Daoy (cell line): ENCODE measurements at places on chromosomes 7 and 10. TPM values are rescaled to one million over a fixed set of nuclear protein-coding genes. Genes with fewer than 3 reads are reported as not detected.
A peak's percentile ranks its signal among the peaks of the same experiment; 100 is the strongest.

- DNase-seq, result no peak
Measured at GRCh38 chr7:40701836-40702551, 567.2 kb downstream of the SUGCT start.

DNA sequence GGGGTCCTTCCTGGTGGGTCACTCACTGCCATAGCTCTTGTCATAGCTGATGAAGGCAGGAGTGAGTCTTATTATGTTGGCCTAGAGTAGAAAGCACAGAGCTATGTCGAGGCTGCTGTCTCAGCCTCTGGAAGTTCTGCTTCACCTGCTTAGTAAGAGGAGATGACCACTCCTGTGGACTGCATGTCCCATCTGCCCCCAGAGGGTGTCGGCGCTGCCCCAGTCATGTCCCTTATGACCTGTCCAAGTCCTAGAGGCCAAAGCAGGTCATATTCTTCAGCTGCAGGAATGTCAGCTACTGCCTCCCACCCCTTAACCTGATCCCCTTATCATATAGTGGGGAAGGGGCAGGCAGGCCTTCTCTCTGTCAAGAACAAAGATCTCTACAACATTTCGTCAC is 72.4 kb upstream of the AGK start:
- DNase-seq, result no peak

The STAG3 gene
- 0.77 and 1.3 TPM in 2 replicates for total RNA-seq

The KDM7A gene
- 2.2 and 6.5 TPM in 2 replicates for total RNA-seq

DNA sequence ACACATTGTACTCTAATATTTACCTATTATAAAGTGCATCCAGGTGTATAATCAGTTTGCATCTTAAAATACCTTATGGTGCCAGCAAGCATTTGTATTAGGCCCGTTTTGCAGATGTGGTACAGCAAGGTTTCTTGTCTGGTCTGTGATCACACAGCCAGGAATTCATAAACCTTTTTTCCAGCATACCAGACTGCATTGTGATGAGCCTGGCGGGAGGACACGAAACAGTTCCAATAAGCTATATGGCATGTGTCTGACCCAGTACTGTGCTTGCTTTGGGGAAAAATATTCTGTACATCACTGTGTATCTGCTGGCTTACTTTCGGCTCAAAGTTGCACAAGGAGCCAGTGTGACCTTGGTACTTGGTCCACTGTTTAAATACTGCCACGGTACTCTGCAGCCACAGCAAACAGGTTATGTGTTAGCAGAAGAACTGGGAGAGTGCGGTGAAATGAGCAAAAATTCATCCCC is 36.3 kb downstream of the CHN2 start:
- DNase-seq, result no peak

The PRKAR1B gene
- total RNA-seq, result 31.8 and 32.8 TPM in 2 replicates

The METTL27 gene
- total RNA-seq, result 0.48 and 2.3 TPM in 2 replicates

- DNase-seq, result no peak
Measured at GRCh38 chr7:2087744-2088143, 145.0 kb downstream of the MAD1L1 start.

- no peak for DNase-seq
Measured at GRCh38 chr7:31500656-31501055, 13.2 kb upstream of the ITPRID1 start.

The LEP gene
- not detected in 2 replicates for total RNA-seq

DNA sequence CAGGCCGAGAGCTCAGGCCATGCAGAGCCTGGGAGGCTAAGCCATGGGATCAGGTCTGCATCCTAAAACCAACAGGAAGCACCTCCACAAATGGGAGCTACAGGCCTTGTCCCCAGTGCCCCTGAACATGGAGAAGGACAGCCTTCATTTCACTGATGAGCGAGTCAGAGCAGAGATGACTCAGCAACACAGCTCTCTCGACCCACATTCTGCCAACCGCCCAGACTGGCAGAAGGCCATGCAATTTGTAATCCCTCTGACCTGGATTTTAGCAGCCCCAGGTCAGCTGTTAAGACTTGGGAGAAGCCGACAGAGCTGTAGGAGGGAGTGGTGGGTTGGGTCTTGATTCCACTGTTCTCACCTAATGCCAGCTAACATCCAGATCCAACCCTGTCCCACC is 25.5 kb downstream of the VOPP1 start:
- DNase-seq, result peak; percentile 99

DNA sequence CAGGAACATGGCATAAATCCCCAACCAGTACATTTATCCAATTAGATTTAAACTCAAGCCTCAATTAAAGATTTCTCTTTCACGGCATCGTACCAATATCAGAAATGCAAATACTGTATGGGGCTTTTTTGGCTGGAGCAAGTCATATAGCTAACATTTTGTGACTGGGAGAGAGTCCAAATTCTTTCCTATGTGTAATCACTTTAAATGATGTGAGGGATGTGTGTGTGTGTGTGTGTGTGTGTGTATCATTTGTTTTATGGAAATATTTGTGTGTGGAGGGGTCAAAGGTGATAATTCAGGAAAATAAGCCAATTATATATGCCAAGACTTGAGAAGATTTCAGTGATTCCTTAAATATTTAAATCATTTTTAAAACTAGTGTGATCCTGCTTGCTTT is 196.6 kb downstream of the TRIL start:
- DNase-seq, result no peak

GRCh38 chr7:31368620-31369019 is 28.1 kb upstream of the NEUROD6 start:
- DNase-seq, result no peak

DNA sequence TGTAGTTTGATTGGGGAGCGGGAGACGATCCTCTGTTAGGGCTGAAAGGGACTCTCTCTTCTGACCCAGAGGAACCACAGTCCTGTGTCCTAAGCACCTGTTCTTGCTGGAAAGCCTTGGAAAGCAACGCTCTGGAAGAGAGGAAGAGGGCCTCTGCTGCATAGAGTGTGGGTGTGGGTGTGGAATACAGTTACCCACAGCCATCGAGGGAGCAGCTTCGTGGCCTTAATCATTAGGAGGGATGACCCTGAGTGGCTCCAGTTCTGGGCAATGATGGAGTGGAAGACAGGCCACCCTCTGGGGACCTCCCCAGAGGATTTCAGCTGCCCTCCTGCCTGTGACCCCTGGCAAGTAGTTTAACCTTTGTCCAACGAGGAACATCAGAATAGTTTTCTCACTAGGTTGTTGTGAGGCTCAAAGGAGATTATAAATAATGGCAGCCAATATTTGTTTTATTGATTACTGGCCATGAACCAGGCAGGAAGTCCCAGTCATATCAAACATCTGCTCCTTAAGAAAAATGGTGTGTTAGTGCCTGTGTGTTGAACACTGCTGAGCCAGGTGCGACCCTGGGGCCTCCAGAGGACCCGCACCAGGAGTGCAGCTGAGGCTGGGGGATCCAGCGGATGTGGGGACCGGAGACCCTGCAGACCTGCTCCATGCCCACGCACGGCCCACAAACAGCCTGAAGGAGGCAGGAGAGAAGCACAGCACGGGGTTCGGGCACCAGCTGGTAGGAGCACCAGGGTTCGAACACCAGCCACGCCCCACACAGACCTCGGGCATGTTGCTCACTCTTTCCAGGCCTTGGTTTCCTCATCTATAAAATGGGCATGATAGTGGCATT is 35.6 kb downstream of the FAM241B start:
- DNase-seq, result no peak

DNA sequence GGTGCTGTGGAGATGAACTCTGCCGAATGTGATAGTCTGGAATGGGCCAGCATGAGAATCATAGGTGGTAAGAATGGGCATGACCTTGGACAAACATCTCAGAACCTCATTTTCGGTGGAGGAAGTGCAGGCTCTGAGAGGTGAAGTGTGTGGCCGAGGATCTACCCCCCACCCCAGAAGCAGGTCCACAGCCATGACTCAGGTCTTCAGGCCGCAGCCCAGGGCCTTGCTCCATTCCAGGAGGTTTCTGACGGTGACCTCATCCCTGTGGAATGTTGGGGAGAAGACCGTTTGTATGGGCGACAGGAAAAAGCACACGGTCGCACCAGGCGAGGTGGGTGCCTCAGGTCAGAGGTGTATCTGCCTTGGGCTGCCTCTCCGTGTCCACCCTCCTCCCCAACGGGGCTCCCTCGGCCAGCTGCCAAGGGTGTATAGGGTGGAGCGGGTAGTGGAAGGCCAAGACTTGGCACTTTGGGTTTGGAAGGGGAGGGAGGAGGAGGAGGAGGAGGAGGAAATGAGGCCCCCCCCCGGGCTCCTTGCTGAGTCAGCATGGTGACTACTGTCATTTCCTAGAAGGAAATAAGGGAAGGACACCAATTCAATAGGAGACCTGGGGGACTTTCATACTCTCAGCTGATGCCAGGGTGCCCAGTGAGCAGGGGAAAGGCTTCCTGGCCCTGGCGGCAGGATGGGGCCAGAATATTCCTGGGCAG is 168.0 kb upstream of the RHEB start:
- peak; percentile 100 for DNase-seq

The SERPINE1 gene
- total RNA-seq, result 674 and 845 TPM in 2 replicates

The OPN4 gene
- total RNA-seq, result not detected in 2 replicates

GRCh38 chr7:31056775-31057346 is 4.8 kb downstream of the ADCYAP1R1 start:
- DNase-seq, result peak; percentile 44

DNA sequence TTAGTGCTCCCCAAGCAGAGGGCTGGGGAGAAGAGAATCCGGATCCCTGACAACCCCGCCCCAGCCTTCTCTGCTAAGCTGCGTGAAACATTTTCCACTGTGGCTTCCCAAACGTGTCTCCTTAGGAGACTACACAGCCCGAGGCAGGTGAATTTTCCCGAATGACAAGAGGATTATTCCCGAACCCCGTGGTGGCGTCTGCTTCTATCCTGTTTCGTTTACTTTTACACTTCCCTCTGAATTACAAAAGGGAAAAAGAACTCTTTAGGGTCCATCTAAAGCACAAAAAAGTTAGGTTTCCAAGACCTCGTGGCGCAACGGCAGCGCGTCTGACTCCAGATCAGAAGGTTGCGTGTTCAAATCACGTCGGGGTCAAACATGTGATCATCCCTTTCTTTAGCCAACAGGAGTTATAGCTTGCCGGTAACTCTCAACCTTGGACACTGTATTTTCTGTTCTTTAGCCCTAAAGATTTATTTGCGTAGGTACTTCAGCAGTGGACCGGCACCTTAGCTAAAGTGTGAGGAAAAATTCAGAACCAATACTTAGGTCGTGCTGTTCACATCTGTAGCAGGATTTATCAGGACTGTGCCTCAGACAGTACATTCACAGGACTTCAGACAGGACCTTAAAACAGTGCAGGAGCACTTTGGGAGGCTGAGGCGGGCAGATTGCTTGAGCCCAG is 3.2 kb upstream of the ZNF789 start:
- no peak for DNase-seq

- DNase-seq, result no peak
Measured at GRCh38 chr7:140085447-140085846, 22.7 kb upstream of the PARP12 start.

GRCh38 chr7:50940621-50941020 is 157.9 kb upstream of the GRB10 start:
- peak; percentile 48 for DNase-seq

The PDLIM1 gene
- 17.7 and 21.9 TPM in 2 replicates for total RNA-seq

- no peak for DNase-seq
Measured at GRCh38 chr10:1672001-1672781, 65.1 kb downstream of the ADARB2 start.

- no peak for DNase-seq
Measured at GRCh38 chr10:107653832-107654287, 489.4 kb upstream of the SORCS1 start.

- no peak for DNase-seq
Measured at GRCh38 chr10:36094096-36094495, 452.0 kb upstream of the FZD8 start.

DNA sequence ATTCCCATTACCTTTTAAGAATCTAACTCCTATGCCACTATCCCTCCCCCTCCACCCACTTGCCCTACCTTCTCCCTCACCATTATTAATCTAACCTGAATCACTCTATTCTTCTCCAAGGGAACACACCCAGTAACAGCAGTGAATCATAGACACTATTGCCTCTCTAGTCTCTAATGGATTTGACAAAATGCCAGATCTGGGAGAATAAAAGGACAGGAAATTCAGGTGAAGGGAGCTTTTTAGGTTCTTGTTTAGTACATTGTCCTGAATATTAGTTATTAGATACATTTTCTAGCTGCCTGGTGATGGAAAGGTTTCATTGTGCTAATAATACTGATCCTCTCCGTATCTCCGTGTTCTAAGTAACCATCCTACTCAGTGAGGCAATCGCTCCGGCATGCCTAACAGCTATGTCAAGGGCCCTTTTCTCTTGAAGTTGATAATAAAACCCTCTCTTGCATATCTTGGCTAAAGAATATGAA is 4.1 kb upstream of the SFR1 start:
- DNase-seq, result peak; percentile 59

DNA sequence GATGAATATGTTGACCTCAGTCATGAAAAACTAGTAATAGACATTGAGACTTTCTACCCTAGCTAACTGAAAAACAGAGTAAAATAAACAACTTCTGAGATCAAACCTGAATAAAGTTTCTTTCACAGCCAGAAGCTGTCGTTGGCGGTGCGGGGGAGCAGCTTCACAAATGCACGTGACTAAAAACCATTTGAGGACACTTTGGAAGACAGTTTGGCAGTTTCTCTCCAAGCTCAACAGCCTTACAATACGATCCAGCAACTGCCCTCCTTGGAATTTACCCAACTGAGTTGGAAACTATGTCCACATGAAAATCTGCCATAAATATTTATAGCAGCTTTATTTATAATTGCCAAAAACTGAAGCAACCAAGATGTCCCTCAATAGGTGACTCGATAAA is 63.1 kb downstream of the CYTH3 start:
- DNase-seq, result no peak

DNA sequence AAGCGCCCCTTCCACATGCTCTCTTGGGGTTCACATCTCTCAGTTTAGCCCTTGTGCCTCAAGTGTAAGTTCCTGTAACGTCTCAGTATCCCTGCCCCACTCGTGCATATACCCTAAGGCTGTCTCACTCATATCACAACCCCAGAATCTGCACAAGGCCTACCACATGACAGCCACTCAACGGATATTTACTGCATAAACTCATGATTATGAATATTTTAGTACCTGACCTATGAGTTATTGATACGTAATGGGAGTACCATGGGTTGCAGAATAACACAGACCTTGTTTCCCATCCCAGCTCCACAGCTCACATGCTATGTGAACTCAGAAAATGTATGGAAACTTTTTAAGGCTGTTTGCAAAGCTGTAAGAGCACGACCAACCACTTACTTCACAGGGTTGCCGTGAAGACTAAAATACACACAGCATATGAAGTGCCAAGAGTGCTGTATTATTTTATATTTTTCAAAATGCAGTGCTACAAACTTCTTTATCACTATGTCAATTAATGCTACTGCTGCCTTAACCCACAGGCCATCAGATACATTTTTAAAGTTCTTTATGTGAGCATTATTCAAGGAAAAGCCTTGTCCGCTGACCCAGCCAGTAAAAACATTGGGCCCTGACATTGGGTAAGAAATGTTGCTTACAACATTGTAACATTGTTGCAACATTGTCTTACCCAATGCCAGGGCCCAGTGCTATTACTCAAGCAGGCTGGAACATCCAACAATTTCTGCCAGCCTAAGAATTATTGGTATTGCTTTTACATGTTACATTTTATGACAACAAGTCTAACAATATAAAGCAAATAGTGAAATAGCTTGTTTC is 97.2 kb downstream of the JAZF1 start:
- no peak for DNase-seq
